ENCODE measurements at places on chromosomes 13 and 19.
A peak's percentile ranks its signal among the peaks of the same experiment; 100 is the strongest.

- DNase-seq, result peak; percentile 78
Observed at GRCh38 chr13:113742000-113742441, 17.0 kb upstream of the TMEM255B start.

GRCh38 chr13:51684076-51684475, 99.8 kb downstream of the WDFY2 start:
- DNase-seq, result peak; percentile 41

- no peak for DNase-seq
Observed at GRCh38 chr13:21006141-21007005, 55.0 kb downstream of the LATS2 start.

DNA sequence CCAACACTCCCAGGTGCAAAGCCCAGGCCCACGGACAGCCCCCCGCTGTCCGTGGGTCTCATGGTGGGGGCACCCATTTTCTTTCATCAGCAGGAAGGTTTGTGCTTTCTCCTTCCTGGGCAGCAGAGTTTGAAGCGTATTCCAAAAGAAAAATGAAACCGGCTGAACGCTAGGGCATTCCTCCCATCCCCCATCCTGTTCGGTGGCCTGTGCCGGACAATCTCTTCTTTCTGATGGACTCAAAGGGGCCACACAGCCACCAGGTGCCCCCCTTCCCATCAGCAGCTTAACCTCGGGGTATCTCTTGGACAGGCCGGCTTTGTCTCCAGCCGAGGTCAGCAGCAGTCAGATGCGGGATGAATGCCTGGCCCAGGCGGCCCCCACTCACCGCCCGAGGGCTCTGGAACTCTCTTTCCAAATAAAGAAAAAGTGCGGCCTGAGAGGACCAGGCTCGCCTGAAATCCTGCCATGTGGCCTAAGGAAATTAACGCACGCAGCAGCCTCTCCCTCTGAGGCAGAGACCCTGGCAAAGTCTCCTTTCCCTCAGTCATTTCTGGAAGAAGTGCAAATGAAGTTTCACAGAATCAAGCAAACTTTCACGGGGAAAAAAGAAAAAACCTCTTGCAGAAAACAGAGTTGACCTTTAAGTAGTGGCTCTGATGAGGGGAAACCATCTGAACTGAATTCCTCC, 67.8 kb downstream of the RASA3 start:
- DNase-seq, result peak; percentile 71

DNA sequence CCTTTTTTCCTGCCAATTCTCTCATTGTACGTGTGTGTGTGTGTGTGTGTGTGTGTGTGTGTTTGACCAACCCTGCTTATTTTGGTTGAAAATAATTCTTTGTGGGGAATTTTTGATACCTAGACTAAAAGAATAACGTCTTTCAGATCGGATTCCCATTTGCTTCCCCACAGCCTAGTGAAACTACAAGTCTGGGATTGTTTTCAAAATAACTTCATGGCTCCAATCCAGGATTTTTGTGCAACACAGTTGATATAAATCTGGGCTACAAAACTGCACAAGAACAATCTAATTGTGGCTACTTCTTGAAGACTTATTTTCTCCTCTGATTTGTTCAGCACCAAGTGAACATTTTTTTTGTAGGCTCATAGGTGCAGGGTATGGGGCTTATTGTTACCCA, 332.8 kb upstream of the MIR17HG start:
- peak; percentile 2 for DNase-seq

- no peak for DNase-seq
Observed at GRCh38 chr13:86729206-86729605, 930.0 kb upstream of the SLITRK6 start.

DNA sequence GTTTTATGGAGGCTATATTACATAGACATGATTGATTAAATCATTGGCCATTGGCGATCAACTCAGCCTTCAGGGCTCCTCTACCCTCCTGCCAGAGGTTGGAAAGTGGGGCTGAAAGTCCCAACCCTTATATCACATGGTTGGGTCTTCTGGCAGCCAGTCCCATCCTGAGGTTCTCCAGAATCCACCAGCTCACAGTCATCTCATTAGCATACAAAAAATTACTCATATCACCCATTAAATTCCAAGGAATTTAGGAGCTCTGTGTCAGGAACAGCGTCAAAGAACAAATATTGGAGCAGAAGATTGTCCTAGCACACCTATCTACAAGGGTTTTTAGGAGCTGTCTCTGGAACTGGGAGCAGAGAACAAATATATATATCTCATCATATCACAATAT, 39.4 kb upstream of the FARP1 start:
- no peak for DNase-seq

GRCh38 chr19:51470966-51471365, 7.4 kb upstream of the CEACAM18 start:
- DNase-seq, result no peak

- peak; percentile 90 for DNase-seq
Observed at GRCh38 chr19:36032251-36033104, at the start of gene CLIP3. Gene CLIP3 (minus strand): TSS chr19:36032873. CDS start chr19:36032357, 516 bp downstream.

- peak; percentile 88 for DNase-seq
Observed at GRCh38 chr19:13597640-13598039, 91.4 kb upstream of the CACNA1A start.

DNA sequence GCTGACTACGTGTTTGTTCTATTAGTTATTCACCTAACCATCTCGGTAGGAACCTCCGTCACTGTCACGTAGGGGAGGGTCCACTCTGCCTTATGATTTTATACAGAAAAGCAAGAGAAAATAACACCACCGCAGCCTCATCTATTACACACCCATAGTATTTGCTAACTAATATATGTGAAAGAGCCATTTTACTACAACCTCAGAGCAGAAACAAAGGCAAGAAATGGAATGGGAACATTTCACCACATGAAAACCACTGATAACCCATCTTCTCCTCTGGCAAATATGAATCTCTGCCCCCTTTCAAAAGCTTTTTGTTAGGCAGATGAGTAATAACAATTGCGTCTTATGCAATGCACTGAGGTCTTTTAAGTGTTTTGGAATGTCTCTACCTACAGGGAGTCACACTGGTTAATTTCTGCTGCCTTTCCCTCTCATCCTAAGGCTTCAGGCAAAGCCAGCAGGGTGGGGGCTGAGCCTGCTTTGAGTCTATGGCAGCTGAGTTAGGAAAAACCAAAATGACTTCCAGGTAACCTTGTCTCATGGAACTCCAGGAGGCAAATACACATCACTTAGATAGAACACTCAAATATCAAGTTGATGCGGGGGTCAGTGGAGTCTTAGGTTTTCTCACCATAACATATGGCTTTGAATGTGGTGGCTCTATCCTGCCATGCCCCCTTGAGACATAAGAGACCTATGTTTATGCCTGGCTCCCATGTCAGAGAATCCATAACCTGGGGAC, 15.0 kb downstream of the TSHZ3 start:
- DNase-seq, result peak; percentile 37

GRCh38 chr19:1354970-1355567, 28.6 kb upstream of the NDUFS7 start:
- peak; percentile 3 for DNase-seq

DNA sequence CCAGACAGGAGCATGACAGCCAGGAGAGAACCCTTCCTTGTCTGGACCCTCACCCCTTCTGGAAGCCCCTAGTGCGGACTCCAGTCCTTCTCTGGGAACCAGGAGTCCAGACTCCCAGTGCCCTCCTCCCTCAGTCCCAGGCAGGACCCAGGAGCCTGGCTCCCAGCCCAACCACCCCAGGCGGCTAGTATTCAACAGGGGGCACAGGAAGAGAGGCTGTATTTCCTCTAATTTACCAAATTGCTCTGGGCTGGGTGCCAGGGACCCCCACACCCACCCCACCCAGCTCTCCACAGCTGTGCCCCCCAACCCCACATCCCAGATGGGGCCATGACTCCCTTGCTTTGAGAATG, 3.3 kb downstream of the GRIN2D start:
- DNase-seq, result no peak

DNA sequence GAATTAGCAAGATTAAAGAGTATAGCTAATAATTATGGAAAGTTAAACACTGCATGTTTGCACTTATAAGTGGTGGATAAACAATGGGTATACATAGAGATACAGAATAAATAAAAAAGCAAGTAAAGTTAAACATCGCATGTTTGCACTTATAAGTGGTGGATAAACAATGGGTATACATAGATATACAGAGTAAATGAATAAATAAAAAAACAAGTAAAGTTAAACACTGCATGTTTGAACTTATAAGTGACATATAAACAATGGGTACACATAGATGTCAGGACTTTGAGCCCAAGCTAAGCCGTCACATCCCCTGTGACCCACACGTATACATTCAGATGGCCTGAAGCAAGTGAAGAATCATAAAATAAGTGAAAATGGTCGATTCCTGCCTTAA, 1533.3 kb upstream of the SPRY2 start:
- DNase-seq, result no peak

DNA sequence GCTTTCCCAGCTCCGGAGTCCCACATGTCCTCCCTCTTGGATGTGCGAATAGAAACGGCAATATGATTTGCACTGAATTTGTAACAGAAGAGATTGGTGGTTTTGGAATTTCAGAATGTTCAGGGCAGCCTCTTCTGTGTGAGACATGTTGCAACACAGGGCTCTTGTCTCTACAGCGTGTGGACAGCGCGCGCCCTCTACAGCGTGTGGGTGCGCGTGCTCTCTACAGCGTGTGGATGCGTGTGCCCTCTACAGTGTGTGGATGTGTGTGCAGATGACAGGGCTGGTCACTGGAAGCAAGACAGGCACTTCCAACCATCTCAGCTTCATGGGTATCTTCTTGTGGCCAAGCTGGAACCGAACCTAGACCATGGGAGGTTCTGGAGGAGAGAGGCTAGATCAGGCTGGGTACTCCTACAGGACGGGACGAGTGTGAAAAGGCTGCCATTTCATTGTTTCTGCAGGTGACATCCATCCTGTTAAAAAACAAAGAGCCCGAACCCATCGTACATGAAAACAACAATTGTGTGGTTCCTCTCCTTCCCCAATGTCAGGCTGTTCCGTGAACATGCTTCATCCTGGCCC, 78.4 kb downstream of the TEX29 start:
- DNase-seq, result no peak

GRCh38 chr19:29552454-29553280, 26.9 kb downstream of the VSTM2B start:
- no peak for DNase-seq

DNA sequence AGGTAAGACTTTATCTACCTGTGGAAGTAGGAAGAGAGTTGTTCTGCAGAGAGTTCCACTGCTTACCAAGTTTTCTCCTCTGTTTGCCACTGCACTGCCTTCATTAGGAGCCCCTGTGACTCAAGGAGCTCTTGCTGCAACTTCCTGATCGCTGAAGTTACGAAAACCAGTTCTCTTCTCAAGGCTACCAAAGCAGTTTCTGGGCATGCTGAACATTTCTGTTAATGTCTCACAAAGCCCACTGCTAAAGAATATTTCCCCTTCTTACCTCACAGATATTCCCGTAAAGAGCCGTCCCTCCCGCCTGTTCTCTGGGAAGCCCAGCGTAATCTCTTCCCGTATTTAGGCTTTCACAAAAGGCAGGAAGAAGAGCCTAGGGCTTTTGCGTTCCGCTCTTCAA, 82.6 kb upstream of the OXGR1 start:
- DNase-seq, result peak; percentile 63

- no peak for DNase-seq
Observed at GRCh38 chr19:50749490-50749889, 20.8 kb upstream of the GPR32 start.

DNA sequence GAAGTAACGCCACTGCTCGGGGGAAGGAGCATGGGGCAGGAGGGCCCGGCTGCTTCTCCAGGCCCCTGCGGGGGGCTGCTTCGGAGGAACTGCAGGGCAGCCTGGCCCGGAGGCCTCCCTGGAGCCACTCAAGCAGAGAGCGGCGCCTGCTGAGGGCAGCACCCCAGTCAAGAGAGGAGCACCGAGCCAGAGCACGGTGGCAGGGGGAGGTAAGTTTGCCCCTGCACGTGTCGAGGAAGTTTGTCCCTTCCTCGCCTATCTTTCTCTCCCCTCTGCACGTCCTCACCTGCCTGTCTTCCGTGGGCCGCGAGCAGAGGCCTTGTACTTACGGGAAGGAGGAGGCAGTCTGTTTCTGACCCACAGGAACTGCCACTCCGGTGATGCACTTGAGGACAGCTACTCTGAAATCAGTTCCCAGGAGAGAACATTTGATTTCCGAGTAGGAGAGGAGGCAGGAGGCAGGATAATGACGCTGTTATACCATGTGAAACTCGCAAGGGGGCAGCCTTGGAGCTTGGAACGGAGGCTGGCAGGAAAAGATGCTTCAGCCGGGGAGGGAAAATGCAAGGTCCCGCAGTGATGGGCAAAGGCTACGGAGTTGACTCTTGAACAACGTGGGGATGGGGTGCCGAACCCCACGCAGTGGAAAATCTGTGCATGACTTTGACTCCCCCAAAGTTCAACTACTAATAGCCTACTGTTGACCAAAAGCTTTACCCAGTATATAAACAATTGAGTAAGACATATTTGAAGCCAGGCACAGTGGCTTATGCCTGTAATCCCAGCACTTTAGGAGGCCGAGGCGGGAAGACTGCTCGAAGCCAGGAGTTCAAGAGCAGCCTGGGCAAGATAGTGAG, 5.0 kb downstream of the FFAR1 start:
- peak; percentile 86 for DNase-seq

DNA sequence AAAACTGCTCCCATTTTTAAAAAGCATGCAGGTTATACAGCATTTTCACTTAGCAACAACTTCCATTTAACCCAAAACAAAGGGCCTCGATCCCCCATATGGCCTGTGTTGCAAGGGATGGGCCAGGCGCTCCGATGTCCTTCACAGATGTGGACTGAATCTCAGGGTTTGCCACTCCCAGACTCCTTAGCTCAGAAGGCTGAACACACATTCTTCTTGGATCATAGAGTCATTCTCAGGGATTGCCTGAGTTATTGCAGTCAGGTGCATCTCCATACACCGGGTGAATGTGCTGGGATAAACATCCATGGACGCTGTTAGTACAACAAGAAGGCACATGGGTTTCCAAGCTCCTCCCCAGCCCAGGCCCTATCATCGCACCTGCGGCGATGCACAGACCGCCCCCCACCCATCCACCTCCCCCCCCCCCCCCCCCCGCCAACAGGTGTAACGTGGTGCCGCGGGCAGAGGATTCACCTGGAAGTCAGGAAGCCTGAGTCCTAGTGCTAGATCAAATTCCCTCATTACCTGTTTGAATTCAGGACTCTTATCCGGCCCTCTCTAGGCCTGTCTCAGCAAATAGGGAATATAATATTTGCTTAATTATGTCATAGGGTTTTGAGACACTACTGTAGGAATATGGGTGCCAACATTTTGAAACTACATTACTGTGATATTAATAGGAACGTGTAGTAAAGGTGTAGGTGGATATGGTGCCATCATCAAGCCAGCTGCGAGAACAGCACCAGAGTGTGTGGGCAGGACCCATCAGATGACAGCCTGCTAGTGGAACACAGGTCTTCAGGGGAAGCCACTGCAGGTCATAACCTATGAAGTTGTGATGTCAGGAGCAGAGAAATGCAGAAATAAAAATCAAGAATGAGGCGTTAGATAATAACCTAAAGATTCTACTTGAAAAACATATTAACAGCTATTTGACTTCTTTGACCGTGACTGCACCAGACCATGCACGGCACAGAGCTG, 110.9 kb downstream of the SACS start:
- DNase-seq, result no peak

DNA sequence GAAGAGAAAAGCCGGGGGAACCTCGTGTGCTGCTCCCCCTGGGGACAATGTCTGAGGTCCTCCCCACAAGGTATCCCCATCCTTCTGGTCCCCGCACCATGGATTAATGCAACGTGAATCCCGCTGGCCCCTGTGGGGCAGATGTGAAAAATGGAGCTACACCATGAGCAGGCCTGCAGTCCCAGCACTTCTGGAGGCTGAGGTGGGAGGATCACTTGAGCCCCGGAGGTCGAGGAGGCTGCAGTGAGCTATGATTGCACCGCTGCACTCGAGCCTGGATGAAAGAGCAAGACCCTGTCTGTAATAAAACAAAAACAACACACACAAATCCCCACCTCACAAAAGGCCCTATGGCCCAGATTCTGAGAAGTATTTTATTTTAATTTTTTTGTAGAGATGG, 1.2 kb upstream of the CFD start:
- DNase-seq, result no peak
